ENCODE measurements at places on chromosomes 2 and 18.

GRCh38 chr18:495452-495851 lies 5.0 kb downstream of the COLEC12 start:
- DNase-seq, result no peak

DNA sequence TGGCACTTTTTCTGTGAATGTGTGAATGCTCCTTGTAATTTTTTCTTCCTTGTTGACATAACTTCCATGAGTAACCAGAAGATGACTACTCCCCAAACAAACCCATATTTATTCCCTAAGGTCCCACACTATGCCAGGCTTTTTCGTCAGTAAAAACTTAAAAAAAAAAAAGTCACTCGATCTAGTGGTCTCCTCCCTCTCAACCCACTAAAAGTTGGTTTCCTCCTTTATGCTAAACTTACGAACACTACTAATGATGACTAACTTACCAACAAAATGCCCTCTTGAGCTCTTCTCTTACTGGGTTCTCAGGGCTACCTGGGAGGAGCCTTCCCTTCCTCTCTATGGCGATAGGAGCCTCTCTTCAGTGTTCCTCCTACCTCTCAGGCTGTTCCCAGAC lies 18.2 kb downstream of the ACVR1 start:
- no peak for DNase-seq

DNA sequence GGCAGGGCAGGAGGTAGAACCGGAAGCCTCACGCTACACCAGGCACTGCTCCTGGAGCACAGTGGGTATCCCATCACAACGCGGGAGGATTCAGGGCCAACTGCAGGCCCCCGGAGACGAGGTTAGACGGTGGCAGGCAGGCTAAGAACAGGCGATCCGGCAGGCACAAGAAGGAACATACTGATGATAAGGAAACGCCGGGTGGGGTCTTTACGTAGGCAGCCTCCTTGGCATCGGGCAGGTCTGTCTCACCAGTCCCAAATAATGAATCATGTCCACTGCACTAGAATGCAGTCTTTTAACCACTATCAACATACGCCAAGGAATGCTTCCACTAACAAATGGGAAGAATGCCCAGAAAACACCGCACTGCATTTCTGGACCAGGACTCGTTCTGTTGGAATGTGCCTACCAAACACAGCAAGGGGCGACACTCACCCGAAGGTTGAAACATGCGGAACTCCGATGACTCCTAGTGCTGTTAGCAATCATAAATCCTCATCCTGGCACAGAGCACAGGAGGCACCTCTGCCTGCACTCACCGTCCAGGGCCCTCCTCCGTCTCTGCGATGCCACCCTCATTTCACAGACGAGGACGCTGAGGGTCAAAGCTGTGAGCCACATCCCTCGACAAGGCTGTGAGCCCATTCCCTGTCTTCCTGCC lies 35.2 kb downstream of the ZNF516 start:
- DNase-seq, result no peak

GRCh38 chr2:225032246-225032645 lies 10.0 kb downstream of the DOCK10 start:
- no peak for DNase-seq

DNA sequence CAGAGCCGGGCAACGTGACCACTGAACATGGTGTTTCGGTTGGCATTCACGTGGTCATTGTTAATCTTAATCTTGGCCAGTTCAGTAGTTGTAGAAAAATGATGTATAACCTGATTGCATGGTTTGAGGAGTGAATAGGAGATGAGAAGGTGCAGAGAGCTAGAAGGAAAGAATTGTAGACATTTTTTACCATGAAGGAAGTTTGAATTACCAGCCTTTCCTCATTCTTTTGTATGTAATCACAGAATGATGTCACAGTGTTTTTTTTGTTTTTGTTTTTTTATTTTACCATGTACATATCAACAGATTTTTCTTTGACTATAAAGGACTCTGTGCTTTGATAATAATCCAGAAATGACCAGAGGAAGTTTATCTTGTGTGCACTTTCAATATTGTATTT lies 126.3 kb downstream of the LTBP1 start:
- no peak for DNase-seq

Measured in esophagus squamous epithelium (tissue), 5 donors.